ENCODE measurements at places on chromosomes 6 and 20. TPM values are rescaled to one million over a fixed set of nuclear protein-coding genes. Genes with fewer than 3 reads are reported as not detected.

Gene FRMD1
- polyA plus RNA-seq = not detected

Gene HLA-DQA1
- polyA plus RNA-seq = 486 TPM

Gene SLCO4A1
- polyA plus RNA-seq = 4.6 TPM

Gene NSFL1C
- polyA plus RNA-seq = 24.1 TPM

Gene SEMG1
- not detected for polyA plus RNA-seq

Gene HLA-DRA
- 4,999 TPM for polyA plus RNA-seq

Gene POU3F2
- not detected for polyA plus RNA-seq

Gene LRRC73
- polyA plus RNA-seq = not detected

DNA sequence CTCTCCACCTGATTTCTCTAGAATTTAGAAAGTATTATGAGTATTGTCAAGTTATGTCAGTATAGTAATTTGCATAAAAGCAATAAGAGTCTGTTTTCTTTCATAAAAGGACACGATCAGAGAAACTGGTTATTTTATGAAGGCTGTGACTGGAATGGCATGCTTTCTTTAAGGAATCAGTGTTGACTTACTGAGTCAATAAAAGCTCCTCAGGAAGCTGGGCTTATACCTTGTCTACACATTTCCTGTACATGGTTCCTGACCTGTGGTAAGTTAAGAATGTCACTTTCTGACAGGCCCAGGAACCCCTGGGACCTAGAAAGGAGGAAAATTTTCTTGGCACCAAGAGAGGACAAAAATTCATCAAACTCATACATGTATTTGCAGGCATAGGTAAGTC is 1224.0 kb upstream of the ADGRB3 start:
- DNase-seq = no peak

- no peak for DNase-seq
These were observed 7.3 kb upstream of the TFAP2A start for GRCh38 chr6:10421921-10422736.

GRCh38 chr6:152401978-152402377 is 235.2 kb downstream of the SYNE1 start:
- no peak for DNase-seq

- no peak for DNase-seq
These were observed 11.4 kb downstream of the SENP6 start for GRCh38 chr6:75613056-75613501.

DNA sequence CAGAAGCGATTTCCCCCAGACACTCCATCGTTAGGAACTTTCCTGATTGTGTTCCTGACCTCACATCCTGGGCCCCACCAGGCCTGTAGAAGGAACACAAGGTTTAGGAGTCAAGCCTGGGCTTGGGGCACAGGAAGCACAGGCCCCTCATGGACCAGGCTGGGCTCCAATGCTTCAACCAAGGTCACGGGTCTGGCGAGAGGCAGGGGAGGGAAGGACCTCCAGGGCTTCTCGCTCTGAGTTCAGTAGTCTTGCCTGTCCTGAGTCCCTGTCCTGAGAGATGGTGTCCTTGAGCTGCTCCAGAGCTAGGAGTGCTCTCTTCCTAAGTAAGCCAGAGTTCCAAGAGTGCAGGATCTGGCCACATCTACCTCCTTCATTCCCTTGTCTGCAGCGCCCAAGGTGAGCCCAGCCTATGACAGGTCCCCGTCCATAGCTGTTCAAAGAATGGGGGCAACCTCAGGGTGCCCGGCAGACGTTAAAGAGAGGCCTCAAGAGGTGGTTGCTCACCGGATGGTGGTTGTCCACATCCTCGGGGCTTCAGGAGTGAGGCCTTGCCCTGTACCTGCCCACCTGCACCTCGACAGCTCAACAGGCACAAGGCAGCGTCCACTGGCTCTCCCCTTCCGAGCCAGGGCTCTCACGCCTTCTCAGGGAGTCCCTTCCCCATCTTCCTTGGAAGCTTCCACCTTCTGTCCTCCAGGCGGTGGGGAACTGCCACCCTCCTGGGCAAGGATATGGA is 1.6 kb upstream of the TUBB1 start:
- DNase-seq = no peak

DNA sequence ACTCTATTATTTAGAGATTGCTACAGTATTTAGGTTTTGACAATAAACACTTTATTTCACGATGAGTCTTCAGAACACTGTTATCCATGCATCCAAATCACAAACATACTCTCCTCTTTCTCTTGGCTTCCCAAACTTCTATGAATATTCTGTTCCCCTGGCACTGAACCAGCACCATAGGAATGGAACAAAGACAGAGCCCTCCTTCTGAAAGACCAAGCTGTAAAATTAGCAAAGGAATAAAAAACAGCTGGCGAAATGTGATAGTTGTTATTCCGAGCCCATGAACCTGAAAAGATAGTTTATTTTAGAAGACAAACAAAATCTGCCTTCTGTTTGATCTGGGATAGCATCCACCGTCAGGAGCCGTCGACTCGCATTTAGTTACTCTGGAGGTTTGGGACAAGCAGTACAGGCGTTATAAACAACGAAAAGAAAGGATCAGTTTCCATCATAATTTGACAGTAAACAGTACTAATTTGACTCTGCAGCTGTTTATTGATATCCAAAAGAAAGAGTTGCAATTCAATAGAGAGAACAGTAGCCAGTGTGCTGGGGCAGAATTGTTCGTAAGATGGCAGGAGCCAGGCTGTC is 161.4 kb downstream of the CLIC5 start:
- DNase-seq = no peak

- no peak for DNase-seq
These were observed 141.1 kb downstream of the CD164 start for GRCh38 chr6:109241199-109241598.

DNA sequence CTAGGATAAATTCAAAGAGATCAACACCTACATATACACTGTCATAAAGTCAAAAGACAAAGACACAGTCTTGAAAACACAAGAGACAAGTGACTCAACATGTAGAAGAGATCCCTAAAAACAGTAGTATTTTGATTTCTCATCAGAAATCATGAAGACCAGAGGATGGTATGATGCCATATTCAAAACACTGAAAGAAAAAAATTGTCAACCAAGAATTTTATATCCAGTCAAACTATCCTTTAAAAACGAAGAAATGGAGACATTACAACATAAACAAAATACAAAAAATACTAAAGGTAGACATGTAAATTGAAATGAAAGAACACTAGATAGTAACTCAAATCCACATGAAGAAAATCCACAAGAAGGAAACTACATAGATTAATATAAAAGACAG is 27.3 kb upstream of the HBS1L start:
- no peak for DNase-seq

- DNase-seq = no peak
These were observed 168.5 kb upstream of the SIM1 start for GRCh38 chr6:100633096-100633777.

DNA sequence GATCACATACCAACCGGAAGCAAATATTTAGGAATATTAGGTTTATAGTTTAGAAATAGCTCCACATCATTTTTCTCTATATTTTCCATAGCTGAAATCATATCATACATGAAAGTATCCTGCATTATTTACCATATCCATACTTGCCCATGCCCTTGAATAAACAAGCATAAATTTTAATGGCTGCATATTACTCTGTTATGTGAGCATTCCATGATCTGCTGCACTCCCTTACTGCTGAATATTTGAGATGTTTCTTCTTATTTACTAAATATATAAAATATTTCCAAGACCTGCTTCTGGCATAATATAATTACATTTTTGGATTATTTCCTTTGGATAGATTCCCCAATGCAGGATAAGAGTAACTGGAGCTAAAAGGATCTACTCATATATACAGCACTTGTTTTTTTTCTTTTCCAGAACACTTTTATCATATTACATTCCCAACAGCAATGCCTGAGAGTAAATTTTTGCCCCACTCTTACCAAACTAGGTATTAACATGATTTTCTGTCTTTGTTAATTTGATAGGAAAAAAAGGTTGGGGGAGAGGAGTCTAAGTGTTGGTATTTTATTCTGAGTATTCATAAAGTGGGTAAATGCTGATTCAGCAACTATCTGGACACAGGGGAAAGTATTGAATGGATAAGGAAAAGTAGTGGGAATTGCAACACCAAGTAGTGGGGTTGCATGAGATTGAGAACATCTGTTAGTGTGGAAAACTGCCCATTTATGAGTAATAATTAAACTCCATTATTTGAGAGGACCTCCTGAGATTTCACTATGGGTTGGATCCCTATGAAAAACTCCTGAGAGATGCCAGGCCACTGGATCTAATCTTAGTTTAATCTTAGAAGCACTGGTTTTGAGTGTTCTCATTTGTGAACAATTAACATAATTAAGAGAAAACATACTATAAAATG is 76.0 kb downstream of the MAN1A1 start:
- DNase-seq = no peak

- no peak for DNase-seq
These were observed 74.9 kb downstream of the IGF2R start for GRCh38 chr6:160043784-160044183.

- no peak for DNase-seq
These were observed 635.3 kb downstream of the UTRN start for GRCh38 chr6:144920391-144920961.
